Osteoblast (primary cell): ENCODE measurements at places on chromosomes 6 and 20.

- no peak for DNase-seq
Observed at GRCh38 chr20:20755231-20755630, 42.8 kb upstream of the RALGAPA2 start.

DNA sequence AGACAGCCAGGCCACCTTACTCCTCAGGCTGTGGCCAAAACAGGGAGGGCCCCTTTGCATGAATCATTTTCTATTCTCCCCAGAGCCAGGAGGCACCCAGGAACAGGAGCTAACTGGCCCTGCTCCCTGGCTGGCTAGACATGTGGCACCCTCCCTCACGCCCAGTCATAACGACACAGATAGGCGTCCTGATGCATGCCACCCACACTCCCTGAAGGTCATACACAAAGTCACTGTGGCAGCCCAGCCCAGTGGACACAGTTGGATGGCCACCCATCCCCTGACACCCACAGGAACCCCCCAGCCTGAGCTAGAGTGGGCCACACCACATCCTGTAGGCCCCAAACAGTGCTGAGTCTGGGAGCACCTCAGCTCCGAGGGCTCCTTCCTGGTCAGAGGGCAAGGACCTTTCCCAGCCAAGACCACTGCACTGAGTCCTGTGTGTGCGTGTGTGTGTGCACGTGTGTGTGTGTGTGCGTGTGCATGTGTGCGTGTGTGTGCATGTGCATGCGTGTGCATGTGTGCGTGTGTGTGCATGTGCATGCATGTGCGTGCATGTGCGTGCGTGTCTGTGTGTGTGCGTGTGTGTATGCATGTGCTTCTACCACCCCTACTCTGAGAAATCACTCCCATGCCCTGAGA lies 21.6 kb downstream of the TFEB start:
- peak; percentile 89 for DNase-seq

DNA sequence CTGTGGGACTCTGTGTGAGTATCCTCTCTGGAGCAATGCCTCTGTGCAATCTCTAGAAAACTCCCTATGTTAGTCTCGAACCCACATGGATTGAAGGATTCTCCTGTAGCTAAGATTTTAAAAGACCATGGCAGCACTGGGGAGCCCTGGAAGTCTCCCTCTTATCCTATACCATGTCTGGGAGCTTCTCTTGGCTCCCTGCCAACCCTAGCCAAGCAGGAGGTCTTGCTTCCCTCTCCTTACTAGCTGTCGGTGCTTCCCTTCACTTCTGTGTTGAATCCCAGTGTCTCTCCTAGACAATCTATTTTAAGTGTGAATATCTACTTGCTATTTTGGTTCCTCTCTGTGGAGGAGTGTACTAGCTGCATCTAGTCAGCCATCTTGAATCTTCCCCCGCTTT lies 118.8 kb upstream of the NRN1 start:
- no peak for DNase-seq

GRCh38 chr6:126743076-126743475 lies 375.4 kb upstream of the RSPO3 start:
- DNase-seq, result no peak
